ENCODE measurements at places on chromosomes 7 and 10. TPM values are rescaled to one million over a fixed set of nuclear protein-coding genes. Genes with fewer than 3 reads are reported as not detected.
A peak's percentile ranks its signal among the peaks of the same experiment; 100 is the strongest.

The R3HCC1L gene
- total RNA-seq, result 16.5 TPM

The PAX4 gene
- total RNA-seq, result not detected

The ZNF316 gene
- total RNA-seq, result 18.8 TPM

The GIMAP1 gene
- 9.3 TPM for total RNA-seq

DNA sequence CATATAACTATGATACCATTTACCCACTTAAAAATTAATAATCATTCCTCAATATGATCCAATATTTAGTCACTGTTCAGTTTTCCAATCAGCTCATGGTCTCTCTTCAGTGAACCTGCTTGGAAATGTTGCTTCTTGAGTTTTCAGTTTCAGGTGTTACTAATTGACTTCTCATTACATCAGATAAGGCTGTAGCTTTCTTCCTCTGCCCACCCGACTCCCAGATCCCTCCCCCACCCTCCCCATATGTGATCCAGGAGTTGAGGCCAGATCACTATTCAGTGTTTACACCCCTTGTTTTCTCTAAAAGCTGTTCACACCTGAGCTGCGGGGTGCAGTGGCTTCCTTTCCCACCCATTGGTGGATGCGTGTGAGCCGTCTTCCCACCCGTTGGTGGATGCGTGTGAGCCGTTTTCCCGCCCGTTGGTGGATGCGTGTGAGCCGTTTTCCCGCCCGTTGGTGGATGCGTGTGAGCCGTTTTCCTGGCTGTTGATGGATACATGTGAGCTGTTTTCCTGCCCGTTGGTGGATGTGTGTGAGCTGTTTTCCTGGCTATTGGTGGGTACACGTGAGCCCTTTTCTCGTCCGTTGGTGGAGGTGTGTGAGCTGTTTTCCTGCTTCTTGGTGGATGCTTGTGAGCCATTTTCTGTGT, 3.2 kb upstream of the MTG1 start:
- DNase-seq, result peak; percentile 27
- H3K4me1 ChIP-seq, result peaks cover 45% of the 10 kb centered on the region
- H3K4me3 ChIP-seq, result peak overlapping the region; percentile 78
- H3K36me3 ChIP-seq, result peaks cover 14% of the 10 kb centered on the region
- peak overlapping the region; percentile 97 for H3K27ac ChIP-seq

DNA sequence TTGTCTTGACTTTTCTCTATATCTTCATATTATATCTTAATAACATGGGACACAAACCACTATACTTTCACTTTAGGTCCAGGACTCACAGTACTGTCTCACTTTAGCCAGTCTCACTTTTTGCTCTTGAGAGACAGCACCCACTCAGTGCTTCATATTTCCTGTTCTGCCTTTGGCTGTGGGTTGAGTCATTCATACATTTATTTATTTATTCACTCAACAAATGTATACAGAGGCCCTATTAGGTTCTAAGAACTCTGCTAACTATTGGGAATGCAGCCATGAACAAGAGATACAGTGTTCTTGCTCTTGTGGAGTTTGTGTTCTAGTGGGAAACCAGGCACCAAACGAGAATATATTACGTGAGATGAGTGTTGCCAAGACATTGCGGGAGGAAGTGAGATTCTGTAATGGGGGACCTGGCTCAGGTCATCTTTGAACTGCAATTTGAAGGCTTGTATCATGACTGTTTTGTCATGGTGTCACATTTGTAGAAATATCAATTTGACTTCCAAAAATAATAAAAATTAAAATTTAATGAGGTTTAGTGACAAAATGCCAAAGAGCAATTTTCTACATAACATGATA, 190.1 kb downstream of the SDHAF3 start:
- H3K27me3 ChIP-seq, result peaks cover 2% of the 10 kb centered on the region
- H3K4me3 ChIP-seq, result no peak overlapping the region
- no peak overlapping the region for H3K27ac ChIP-seq
- H3K4me1 ChIP-seq, result no peaks in the 10 kb centered on the region
- no peaks in the 10 kb centered on the region for H3K36me3 ChIP-seq

GRCh38 chr10:110759523-110759922, 112.2 kb upstream of the PDCD4 start:
- H3K27ac ChIP-seq, result no peak overlapping the region
- no peaks in the 10 kb centered on the region for H3K27me3 ChIP-seq
- H3K4me1 ChIP-seq, result peaks cover 16% of the 10 kb centered on the region
- H3K36me3 ChIP-seq, result no peaks in the 10 kb centered on the region

- H3K4me3 ChIP-seq, result no peak overlapping the region
- no peaks in the 10 kb centered on the region for H3K4me1 ChIP-seq
- no peaks in the 10 kb centered on the region for H3K36me3 ChIP-seq
- no peak for DNase-seq
These were observed 126.9 kb upstream of the KLF6 start for GRCh38 chr10:3911713-3912442.

- peaks cover 7% of the 10 kb centered on the region for H3K4me1 ChIP-seq
- no peaks in the 10 kb centered on the region for H3K27me3 ChIP-seq
- H3K27ac ChIP-seq, result no peak overlapping the region
- DNase-seq, result no peak
These were observed 58.5 kb upstream of the IGFBP3 start for GRCh38 chr7:45979275-45980180.

DNA sequence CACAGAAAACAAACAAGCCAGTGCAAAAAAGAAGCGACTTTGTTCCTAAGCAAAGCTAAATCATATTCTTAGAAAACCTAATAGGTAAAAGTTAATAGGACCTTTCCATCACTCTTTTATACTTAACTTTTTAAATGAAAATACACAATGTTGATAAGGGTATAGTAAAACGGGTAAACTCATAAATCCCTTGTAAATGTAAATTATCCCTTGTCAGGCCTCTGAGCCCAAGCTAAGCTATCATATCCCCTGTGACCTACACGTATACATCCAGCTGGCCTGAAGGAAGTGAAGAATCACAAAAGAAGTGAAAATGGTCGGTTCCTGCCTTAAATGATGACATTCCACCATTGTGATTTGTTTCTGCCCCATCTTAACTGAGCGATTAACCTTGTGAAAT, 76.4 kb downstream of the GSAP start:
- no peak overlapping the region for H3K27ac ChIP-seq
- no peaks in the 10 kb centered on the region for H3K36me3 ChIP-seq
- no peak for DNase-seq
- no peaks in the 10 kb centered on the region for H3K27me3 ChIP-seq
- peaks cover 19% of the 10 kb centered on the region for H3K4me1 ChIP-seq

DNA sequence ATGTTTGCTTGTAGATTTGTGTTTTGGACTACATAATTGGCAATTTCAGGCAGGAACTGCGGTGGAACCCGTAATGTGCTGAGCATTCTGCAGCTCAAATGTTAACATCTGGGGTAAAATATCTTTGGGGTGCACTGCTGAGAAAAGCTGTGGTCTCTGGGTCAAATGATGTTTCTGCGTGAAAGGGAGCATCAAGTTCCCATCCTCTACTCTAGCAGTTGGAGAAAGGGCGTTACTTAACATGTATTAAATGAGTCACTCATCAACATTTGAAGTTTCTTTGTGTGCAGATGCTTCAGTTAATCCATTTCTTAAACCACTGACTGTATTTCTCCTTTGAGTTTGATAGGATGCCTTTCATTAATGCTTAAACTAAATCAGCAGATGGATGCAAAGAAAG, 273.1 kb upstream of the PITRM1 start:
- H3K4me1 ChIP-seq, result no peaks in the 10 kb centered on the region
- H3K27ac ChIP-seq, result no peak overlapping the region
- no peak for DNase-seq
- no peak overlapping the region for H3K4me3 ChIP-seq
- peaks cover 21% of the 10 kb centered on the region for H3K27me3 ChIP-seq

DNA sequence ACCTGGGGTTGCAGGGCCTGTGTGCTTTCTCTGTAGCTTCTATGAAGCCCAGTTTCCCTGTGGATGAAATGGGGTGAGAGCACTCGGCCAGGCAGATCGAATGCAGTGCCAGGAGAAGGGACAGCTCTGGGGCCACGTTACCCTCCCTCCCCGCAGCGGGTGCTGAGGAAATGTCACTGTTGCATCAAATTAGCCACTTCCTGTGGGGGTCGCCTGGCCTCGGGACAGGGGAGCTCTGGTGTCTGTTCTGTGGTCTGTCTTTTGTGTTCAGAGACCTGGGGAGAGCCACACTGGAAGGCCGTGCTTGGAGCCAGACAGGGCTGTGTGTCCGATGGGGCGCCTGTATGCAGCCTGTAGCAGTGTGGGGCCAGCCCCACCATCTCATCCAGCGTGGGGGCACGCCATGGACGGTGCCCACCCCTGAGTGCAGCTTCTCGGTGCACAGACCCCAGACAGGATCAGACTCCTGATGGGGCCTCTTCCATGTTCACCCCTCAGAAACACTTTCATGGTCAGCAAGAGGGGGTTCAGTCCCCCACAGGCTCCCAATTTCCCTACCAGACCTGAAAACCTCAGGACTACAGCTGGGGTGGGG, 13.6 kb downstream of the TTYH3 start:
- DNase-seq, result peak; percentile 84
- peak overlapping the region; percentile 64 for H3K4me3 ChIP-seq
- no peaks in the 10 kb centered on the region for H3K36me3 ChIP-seq
- no peaks in the 10 kb centered on the region for H3K27me3 ChIP-seq
- peak overlapping the region; percentile 89 for H3K27ac ChIP-seq

DNA sequence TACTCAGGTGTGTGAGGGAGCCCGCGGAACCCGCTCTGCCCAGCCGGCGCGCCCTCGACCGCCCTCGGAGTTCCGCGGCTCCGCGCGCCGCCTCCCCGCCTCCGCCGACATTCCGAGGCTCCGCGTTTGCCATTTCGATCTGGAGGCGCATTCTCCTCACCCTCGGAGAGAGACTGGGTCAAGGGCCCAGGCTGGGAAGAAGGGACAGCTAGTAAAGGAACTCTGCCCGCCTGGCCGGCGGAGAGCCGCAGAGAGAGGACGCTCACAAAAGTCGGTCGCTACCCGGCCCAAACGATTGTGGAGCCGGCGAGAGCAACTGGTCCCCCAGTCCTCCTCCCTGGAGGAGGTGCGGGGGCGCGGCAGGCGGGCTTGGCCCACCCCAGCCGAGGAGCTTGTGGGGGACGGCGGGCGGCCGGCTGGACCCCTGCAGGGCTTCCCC, 74.5 kb upstream of the LEP start:
- H3K36me3 ChIP-seq, result no peaks in the 10 kb centered on the region
- peaks cover 52% of the 10 kb centered on the region for H3K27me3 ChIP-seq
- peak; percentile 26 for DNase-seq
- H3K27ac ChIP-seq, result no peak overlapping the region

DNA sequence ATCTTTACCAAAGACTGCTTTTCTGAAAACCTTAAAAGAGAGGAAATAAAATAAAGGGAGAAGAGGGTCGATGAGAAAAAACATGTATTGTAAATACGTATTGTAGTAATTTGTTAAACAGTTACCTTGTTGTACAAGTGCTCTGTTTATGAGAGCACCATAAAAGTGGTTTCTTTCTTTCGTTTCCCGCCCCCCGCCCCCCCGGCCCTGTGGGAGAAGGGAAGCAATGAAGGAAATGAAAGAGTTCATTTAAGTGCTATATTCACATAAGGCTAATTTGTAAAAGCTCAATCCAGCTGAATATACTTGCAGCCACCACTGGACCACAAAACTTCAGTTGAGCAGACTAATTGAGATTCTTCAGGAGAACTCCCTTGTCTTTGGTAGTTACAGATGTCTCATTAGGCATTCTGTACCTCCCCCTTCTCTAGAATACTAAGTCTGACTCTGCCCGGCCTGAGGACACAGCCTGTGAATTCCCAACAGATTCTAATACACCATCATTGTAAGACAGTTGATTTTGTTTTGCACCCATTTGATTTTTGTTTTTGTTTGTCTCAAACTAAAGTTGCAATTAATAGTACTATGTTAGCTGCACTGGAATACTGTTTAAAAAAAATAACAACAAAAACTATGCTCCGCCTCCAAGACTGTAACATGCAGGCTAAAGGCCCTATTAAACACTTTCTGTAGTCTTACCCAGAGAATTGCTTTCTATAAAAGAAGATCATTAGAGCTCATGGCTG, 124.9 kb downstream of the ARHGAP12 start:
- peaks cover 7% of the 10 kb centered on the region for H3K4me1 ChIP-seq
- H3K27ac ChIP-seq, result no peak overlapping the region
- peaks cover 3% of the 10 kb centered on the region for H3K36me3 ChIP-seq
- no peak overlapping the region for H3K4me3 ChIP-seq
- no peaks in the 10 kb centered on the region for H3K27me3 ChIP-seq

DNA sequence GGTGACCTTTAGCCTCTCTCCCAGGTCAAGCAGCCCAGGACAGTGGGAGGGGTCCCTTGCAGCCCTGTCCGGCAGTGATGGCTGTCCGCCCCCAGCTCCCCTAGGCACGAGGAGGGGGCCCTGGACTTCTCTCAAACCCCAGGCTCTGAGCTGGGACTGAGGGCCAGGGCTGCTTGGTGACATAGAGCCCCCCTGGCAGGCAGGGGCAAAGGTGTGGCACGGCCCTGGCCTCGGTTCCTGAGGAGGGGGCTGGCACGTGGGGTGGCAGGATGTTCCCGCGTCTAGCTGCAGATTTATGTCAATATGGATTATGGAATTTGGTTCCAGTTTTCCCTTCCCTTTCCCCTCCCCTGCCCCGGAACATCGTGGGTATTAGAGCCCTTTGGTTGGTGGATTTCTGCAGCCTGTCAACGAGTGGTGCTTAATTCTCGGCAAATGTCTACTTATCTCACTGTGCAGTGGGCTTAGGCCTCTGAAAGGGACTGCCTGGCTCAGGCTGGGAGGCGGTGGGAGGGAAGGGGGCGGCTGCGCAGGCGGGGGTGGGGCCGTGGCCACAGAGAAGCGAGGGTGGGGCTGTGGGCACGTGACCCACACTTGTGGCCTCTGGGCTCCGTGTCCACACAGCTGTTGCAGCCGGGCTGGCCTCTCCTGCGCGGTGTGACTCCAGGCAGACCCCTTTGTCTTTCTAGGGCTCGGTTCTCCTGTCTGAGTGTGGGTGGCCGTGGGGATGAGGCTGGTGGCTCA, 19.3 kb downstream of the UNCX start:
- no peak overlapping the region for H3K4me3 ChIP-seq
- no peaks in the 10 kb centered on the region for H3K36me3 ChIP-seq
- H3K27me3 ChIP-seq, result peaks cover 48% of the 10 kb centered on the region
- H3K4me1 ChIP-seq, result peaks cover 7% of the 10 kb centered on the region
- DNase-seq, result no peak
- no peak overlapping the region for H3K27ac ChIP-seq

- H3K27me3 ChIP-seq, result no peaks in the 10 kb centered on the region
- H3K27ac ChIP-seq, result no peak overlapping the region
These were observed 247.0 kb downstream of the SEMA3D start for GRCh38 chr7:84939888-84940287.

DNA sequence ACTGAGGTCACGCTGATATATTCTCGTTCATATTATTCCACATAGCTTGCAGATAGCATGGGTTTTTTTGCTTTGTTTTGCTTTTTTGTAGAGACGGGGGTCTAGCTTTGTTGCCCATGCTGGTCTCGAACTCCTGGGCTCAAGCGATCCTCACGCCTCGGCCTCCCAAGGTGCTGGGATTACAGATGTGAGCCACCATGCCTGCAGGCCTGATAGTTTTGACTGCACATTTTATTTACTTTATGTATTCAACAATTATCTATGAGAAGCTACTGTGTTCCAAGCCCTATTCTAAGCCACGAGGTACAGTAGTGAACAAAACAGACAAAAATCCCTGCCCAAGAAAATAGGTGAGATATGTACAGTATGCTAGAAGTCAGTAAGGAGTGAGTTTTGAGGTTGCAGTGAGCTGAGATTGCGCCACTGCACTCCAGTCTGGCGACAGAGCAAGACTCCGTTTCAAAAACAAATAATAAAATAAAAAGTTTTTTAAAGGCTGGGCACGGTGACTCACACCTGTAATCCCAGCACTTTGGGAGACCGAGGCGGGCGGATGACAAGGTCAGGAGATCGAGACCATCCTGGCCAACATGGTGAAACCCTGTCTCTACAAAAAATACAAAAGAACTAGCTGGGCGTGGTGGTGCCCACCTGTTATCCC, 1.3 kb upstream of the YWHAG start:
- peaks cover 36% of the 10 kb centered on the region for H3K4me1 ChIP-seq
- DNase-seq, result no peak
- H3K36me3 ChIP-seq, result peaks cover 28% of the 10 kb centered on the region
- peak overlapping the region; percentile 96 for H3K4me3 ChIP-seq

Measured in activated CD8-positive, alpha-beta T cell treated with anti-CD3 and anti-CD28 coated beads for 36 hours (primary cell).